ENCODE measurements at places on chromosomes 2 and 18.
A peak's percentile ranks its signal among the peaks of the same experiment; 100 is the strongest.

- H3K36me3 ChIP-seq: peaks cover 35% of the 10 kb centered on the region
- H3K4me1 ChIP-seq: peaks cover 11% of the 10 kb centered on the region
- DNase-seq: no peak
- no peak overlapping the region for H3K4me3 ChIP-seq
Measured at GRCh38 chr2:25301453-25302352, 40.0 kb downstream of the DNMT3A start.

DNA sequence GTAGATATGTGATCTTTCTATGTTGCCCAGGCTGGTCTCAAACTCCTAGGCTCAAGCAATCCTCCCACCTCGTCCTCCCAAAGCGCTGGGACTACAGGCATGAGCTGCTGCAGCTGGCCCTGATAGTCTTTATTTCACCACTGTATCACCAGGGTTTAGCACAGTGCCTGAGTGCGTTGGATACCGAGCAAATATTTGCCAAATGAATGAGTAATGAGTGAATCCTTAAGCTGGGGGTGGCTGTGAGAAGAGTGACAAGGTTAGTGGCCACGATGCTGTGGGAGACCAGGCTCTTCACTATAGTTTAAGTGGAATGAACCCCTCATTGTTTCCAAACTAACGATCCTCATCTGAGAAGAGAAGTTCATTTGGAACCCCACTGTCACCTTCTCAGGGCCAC is 60.8 kb upstream of the FAM136A start:
- no peaks in the 10 kb centered on the region for H3K27me3 ChIP-seq
- DNase-seq: no peak
- H3K4me3 ChIP-seq: no peak overlapping the region
- no peaks in the 10 kb centered on the region for H3K4me1 ChIP-seq
- no peak overlapping the region for H3K27ac ChIP-seq

GRCh38 chr2:191478799-191479679 is 198.9 kb upstream of the NABP1 start:
- peak; percentile 55 for DNase-seq
- no peaks in the 10 kb centered on the region for H3K36me3 ChIP-seq
- no peaks in the 10 kb centered on the region for H3K4me1 ChIP-seq

- DNase-seq: no peak
- no peaks in the 10 kb centered on the region for H3K4me1 ChIP-seq
- no peaks in the 10 kb centered on the region for H3K27me3 ChIP-seq
- no peak overlapping the region for H3K4me3 ChIP-seq
- H3K36me3 ChIP-seq: no peaks in the 10 kb centered on the region
Measured at GRCh38 chr2:14717131-14717530, 84.6 kb downstream of the LRATD1 start.

DNA sequence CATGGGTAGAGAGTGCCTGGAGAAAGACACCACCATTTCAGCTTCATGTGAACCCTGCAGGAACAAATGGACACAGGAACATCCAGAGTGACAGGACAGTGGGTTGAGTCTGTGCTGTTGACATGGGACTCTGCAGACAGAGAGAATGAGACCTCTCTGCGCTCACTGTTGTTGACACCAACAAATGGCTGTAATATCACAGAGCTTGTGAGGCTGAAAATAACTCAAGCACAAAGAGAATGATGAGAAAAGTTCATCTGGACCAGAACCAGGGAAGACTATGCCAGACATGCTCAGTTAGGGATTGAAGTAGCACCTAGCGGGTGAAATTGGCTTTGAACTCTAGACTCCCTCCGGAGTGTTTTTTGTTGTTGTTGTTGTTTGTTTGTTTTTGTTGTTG is 37.0 kb upstream of the YWHAQ start:
- no peak for DNase-seq
- no peaks in the 10 kb centered on the region for H3K27me3 ChIP-seq
- no peaks in the 10 kb centered on the region for H3K4me1 ChIP-seq

- H3K27ac ChIP-seq: no peak overlapping the region
- DNase-seq: no peak
- no peaks in the 10 kb centered on the region for H3K27me3 ChIP-seq
- no peaks in the 10 kb centered on the region for H3K36me3 ChIP-seq
Measured at GRCh38 chr2:158102446-158102845, 770 bp downstream of the UPP2 start.

- H3K4me1 ChIP-seq: no peaks in the 10 kb centered on the region
- H3K27me3 ChIP-seq: no peaks in the 10 kb centered on the region
- no peak for DNase-seq
- no peak overlapping the region for H3K4me3 ChIP-seq
- H3K36me3 ChIP-seq: no peaks in the 10 kb centered on the region
- no peak overlapping the region for H3K27ac ChIP-seq
Measured at GRCh38 chr2:236394571-236394970, 130.4 kb upstream of the ASB18 start.

DNA sequence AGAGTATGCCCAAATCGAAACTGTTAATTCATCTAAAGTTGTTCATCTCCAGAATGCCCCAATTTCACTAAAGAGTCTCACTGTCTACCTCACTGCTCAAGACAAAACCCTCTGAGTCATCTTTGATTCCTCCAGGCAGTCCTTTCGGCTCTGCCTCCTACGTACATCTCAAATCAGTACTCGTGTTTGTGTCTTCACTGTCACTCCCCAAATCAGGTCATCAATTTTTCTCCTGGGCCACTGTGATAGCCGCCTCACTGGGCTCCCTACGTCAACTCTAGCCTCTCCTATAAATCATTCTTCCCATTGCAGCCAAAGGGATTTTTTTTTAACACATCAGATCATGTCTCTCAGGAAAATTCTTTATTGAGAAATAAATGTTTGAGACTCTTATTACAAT is 42.1 kb upstream of the TTC39C start:
- DNase-seq: peak; percentile 29
- no peak overlapping the region for H3K27ac ChIP-seq
- no peaks in the 10 kb centered on the region for H3K27me3 ChIP-seq
- no peaks in the 10 kb centered on the region for H3K4me1 ChIP-seq

GRCh38 chr2:235049719-235050118 is 97.9 kb downstream of the SH3BP4 start:
- no peaks in the 10 kb centered on the region for H3K36me3 ChIP-seq
- DNase-seq: no peak
- no peak overlapping the region for H3K4me3 ChIP-seq
- peaks cover 11% of the 10 kb centered on the region for H3K4me1 ChIP-seq
- no peak overlapping the region for H3K27ac ChIP-seq

DNA sequence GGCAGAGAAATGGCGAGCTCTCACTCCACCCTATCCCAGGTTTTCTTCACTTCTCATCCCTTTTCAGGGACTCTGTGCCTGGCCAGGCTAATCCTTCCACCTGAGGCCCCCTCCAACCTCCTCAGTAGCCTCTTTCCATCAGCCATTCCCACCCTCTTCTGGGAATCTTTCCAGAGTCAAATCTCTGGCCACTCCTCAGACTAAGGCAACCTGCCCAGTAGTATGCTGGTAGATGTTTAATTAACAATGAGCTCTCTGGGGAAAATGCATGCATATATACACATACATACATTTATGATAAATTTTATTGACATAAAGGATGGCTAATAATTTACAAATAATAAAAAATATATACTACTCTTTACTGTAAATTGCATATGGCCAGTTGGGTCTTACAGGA is 11.4 kb upstream of the ASPRV1 start:
- no peaks in the 10 kb centered on the region for H3K36me3 ChIP-seq
- no peak overlapping the region for H3K27ac ChIP-seq
- H3K4me1 ChIP-seq: no peaks in the 10 kb centered on the region
- H3K4me3 ChIP-seq: no peak overlapping the region
- no peak for DNase-seq

DNA sequence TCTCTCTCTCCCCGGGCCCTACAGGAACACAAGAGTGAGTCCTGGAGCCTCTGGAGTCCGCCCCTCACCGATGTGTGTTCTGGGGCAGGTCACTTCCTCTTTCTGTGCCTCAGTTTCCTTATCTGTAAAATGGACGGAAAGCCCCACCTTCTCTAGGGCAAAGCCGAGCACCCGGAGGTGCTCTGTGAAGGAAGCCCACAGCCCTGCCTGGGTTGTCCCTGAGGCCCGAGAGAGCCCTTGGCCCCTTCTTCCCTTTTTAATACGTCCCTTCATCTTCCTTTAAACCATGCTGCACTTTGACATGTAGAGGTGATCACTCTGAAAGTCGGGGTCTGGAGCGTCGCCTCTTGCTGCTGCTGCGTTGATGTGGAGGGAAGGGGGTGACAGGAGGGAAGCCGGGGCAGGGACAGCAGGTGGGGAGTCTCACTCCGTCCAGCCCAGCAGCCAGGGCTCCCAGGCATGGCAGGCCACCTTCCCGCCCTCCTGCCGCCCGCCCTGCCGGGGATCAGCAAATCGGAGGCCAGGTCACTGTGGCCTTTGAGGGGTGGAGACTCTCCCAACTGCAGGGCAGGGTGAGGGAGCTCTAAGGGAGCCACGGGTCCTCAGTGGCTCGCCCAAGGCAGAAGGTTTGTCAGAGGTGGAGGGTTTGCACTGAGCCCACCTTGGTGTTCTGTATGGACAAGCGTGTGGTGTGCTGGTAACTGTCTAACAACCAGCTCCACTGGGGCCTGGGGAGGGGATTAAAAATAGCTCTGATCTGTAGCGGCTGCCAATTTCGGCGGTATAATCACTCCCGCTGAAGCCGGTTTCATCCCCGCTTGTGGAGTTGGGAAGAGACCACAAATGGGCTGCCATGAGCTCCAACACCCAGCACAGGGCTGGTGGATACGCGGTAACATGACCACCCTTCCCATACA is 135.9 kb upstream of the ID2 start:
- no peak for DNase-seq
- H3K36me3 ChIP-seq: no peaks in the 10 kb centered on the region
- H3K27ac ChIP-seq: no peak overlapping the region
- H3K27me3 ChIP-seq: no peaks in the 10 kb centered on the region
- peaks cover 21% of the 10 kb centered on the region for H3K4me1 ChIP-seq

DNA sequence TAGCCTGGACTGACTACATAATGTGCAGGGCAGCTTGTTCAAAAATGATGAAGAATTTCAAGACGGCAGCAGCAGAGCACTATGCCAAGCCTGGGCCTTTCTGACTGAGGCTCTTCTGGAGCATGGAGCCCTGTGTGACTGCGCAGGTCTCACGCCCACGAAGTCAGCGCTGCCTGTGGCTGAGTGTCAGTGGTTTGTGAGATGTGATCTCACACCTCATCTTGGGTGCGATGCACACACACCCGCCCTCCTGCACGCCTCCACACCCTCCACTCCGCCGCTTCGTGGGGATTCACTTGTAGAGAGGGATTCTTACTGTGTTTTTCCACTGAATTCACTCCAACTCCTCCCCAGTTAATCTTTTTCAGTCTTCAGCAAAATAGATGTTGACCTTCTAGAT is 103.9 kb downstream of the VIT start:
- H3K27me3 ChIP-seq: no peaks in the 10 kb centered on the region
- H3K27ac ChIP-seq: no peak overlapping the region
- H3K4me1 ChIP-seq: no peaks in the 10 kb centered on the region

DNA sequence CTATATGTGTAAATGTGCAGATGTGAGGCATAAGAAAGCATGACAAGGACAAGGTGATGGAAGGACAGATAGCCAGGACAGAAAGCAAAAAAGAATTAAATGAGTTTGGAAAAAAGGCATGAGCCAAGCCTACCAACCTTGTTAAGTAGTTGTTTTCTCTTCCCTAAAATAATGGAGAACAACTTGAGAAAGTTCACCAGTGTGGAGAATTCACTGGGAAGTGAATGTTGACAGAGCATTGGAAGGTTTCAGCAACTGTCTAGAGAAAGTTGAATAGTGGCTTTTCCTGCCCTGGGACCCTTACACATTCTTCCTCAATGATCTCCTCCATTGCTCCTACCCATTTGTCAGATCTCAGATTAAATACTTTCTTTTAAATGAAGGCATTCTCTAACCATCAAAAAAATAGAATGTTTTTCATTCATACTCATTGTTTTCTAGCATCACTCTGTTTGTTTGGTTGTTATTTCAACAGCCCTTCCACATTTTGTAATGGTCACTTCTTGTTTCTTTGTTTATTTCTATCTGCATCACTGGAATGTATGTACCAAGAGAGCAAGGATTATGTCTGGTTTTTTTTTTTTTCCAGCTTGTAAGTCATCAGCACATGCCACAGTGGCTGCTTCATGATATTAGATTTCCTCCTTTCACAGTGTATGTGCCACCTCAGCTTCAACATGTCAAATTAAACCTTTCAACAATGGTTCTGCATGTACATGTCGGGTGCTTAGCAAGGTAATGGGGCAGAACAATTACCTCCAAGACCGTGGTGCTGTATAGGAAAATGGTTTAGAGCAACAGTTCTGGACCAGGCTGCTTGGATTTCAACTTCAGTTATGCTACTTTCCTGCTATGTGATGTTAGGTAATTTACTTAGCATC is 586.0 kb upstream of the VRK2 start:
- H3K4me1 ChIP-seq: peaks cover 6% of the 10 kb centered on the region
- DNase-seq: no peak
- no peaks in the 10 kb centered on the region for H3K27me3 ChIP-seq
- no peak overlapping the region for H3K4me3 ChIP-seq

- DNase-seq: no peak
- no peak overlapping the region for H3K4me3 ChIP-seq
- no peaks in the 10 kb centered on the region for H3K27me3 ChIP-seq
- no peaks in the 10 kb centered on the region for H3K4me1 ChIP-seq
- no peaks in the 10 kb centered on the region for H3K36me3 ChIP-seq
Measured at GRCh38 chr2:104786821-104787220, 67.1 kb upstream of the POU3F3 start.

DNA sequence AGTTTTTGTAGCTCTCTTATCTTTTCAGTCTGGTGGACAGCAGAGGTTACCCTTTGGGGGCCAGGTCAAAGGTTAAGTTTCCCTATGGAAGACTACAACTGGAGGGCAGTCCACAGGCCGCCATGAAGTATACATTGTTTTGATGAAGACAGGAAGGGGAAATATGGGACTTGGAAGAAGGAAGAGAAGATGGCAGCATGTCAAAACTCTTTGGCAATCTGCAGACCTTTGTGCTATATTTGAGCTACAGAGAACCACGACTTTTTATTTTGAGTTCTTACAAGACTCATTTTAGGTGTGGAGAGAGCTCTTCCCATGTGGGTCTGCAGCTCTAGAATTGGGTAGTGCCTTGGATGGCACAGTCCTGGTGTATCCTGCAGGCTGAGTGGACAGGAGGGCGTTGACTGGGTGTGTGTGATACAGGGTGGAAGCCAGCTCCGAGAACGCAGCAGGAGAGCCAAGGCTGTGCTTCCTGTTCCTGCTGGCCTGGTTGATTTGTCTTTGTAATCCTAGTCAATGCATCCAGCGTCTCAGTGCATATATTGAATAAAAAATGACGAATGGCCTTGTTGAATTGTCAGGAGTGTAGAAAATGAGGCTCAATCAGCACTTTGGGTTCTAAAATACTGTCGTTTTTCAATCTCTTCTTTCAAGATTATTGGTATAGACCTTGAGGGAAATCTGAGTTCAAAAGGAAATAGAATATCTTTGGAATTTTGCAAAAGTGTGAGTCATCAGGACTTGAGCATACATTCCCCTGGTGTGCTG is 11.5 kb downstream of the ITGA6 start:
- H3K4me3 ChIP-seq: no peak overlapping the region
- no peaks in the 10 kb centered on the region for H3K27me3 ChIP-seq
- no peak for DNase-seq
- no peaks in the 10 kb centered on the region for H3K36me3 ChIP-seq
- no peak overlapping the region for H3K27ac ChIP-seq
- H3K4me1 ChIP-seq: peaks cover 20% of the 10 kb centered on the region

DNA sequence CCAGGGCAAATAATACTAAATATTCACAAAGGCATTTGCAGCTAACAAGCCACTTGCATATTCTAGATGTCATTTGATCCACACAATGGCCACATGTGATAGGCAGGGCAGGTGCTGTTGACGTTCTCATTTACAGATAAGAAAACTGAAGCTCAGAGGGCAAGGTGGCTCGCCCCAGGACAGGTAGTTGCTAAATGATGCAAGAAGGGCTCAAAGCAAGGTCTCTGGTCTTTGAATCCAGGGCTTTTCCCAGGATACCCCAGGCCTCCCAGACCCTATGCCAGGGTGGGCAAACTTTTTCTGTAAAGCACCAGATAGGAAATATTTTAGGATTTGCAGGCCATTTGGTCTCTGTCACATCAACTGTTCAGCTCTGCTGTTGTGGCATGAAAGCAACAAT is 35.1 kb downstream of the LOXHD1 start:
- H3K4me1 ChIP-seq: no peaks in the 10 kb centered on the region
- H3K27me3 ChIP-seq: no peaks in the 10 kb centered on the region
- H3K4me3 ChIP-seq: no peak overlapping the region

Data from adrenal gland (tissue), 19 donors.